ENCODE measurements at places on chromosomes 4 and X. TPM values are rescaled to one million over a fixed set of nuclear protein-coding genes. Genes with fewer than 3 reads are reported as not detected.

GRCh38 chrX:150899191-150899757 is 806 bp upstream of the CD99L2 start:
- H3K4me1 ChIP-seq = no peaks in the 10 kb centered on the region
- no peaks in the 10 kb centered on the region for H3K36me3 ChIP-seq
- peak; percentile 19 for DNase-seq
- no peak overlapping the region for H3K27ac ChIP-seq

GRCh38 chr4:169341490-169341889 is 70.7 kb upstream of the SH3RF1 start:
- no peak overlapping the region for H3K4me3 ChIP-seq
- H3K36me3 ChIP-seq = no peaks in the 10 kb centered on the region
- peak; percentile 67 for DNase-seq
- H3K27ac ChIP-seq = no peak overlapping the region
- no peaks in the 10 kb centered on the region for H3K27me3 ChIP-seq
- no peaks in the 10 kb centered on the region for H3K4me1 ChIP-seq

- H3K4me1 ChIP-seq = no peaks in the 10 kb centered on the region
- H3K4me3 ChIP-seq = no peak overlapping the region
- DNase-seq = no peak
- H3K27me3 ChIP-seq = no peaks in the 10 kb centered on the region
- H3K27ac ChIP-seq = no peak overlapping the region
- H3K36me3 ChIP-seq = no peaks in the 10 kb centered on the region
Measured at GRCh38 chrX:80016182-80016581, 1.6 kb downstream of the TBX22 start.

DNA sequence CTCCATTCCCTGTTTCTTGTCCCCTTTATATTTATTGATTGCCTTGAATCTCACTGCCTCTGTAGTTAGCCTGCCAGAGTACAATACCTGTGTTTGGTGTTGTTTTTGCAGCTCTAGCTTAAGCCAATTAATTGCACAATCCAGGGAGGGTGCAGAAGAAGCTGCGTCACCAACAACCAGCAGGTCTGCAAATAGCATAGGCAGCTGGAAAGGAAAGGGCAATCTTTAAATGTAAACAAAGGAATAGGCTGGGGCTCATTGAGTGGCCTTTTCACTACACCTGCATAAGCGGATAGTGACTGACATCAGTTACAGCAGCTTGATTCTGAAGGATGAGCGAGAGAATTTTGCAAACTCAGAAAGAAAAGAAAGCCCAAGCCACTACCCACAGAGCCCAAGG is 106.8 kb upstream of the RAI2 start:
- H3K36me3 ChIP-seq = no peaks in the 10 kb centered on the region
- no peak for DNase-seq
- H3K27me3 ChIP-seq = no peaks in the 10 kb centered on the region
- H3K27ac ChIP-seq = no peak overlapping the region

GRCh38 chr4:97589481-97590196 is 553.6 kb downstream of the STPG2 start:
- H3K4me3 ChIP-seq = no peak overlapping the region
- no peak overlapping the region for H3K27ac ChIP-seq
- no peaks in the 10 kb centered on the region for H3K36me3 ChIP-seq
- H3K27me3 ChIP-seq = no peaks in the 10 kb centered on the region
- no peak for DNase-seq
- H3K4me1 ChIP-seq = no peaks in the 10 kb centered on the region

BEND4 gene
- 2.7 TPM for total RNA-seq

DNA sequence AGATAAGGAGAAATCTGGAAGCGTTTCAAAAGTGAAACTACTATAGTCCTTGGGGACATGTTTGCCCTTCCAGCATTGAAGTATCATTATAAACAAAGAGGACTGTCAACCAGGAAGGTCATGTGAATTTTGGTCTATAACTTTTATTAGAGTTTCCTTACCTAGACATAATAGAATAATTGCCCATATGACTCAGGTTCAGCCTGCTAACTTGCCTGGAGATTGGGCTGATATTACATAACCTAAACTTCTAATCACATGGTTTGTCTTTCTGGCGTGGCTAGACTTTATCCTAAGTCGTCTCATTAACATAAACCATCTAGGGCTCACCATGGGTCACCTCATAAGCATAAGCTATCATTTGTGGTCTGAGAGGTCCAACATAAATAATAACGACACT is 775.9 kb downstream of the CENPC start:
- no peak overlapping the region for H3K4me3 ChIP-seq
- H3K4me1 ChIP-seq = no peaks in the 10 kb centered on the region
- H3K36me3 ChIP-seq = no peaks in the 10 kb centered on the region
- H3K27ac ChIP-seq = no peak overlapping the region

TRO gene
- 130 TPM for total RNA-seq

TXK gene
- total RNA-seq = 0.67 TPM

FGF5 gene
- 0.28 TPM for total RNA-seq

GRCh38 chr4:152229782-152230289 is 306.1 kb downstream of the FBXW7 start:
- H3K4me1 ChIP-seq = no peaks in the 10 kb centered on the region
- DNase-seq = no peak

Data from cardiac muscle cell (in vitro differentiated cells and primary cell).